ENCODE measurements at places on chromosomes 7 and 10.

- no peak for DNase-seq
Observed at GRCh38 chr10:127972751-127973357, 66.0 kb downstream of the PTPRE start.

DNA sequence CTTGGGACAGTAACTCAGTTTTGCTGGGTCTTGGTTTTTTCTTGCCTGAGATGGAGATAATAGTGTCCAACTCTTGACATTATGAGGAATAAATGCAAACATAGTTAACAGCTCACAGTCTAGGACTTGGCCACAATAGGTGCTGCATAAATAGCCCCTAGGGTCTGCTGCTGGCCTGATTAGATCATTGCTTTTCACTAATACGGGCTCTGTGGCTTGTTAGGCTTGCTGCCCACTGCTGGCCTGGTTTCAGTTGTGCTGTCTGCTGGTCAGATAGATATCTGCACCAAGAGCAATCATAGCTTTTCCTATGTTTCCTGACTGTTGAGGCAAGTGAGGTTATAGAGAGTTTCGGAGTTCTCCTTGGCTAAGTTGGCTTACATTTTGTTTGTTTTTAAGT, 246.1 kb downstream of the DNAJB9 start:
- no peak for DNase-seq

- no peak for DNase-seq
Observed at GRCh38 chr10:75801121-75801520, 369.7 kb downstream of the LRMDA start.

DNA sequence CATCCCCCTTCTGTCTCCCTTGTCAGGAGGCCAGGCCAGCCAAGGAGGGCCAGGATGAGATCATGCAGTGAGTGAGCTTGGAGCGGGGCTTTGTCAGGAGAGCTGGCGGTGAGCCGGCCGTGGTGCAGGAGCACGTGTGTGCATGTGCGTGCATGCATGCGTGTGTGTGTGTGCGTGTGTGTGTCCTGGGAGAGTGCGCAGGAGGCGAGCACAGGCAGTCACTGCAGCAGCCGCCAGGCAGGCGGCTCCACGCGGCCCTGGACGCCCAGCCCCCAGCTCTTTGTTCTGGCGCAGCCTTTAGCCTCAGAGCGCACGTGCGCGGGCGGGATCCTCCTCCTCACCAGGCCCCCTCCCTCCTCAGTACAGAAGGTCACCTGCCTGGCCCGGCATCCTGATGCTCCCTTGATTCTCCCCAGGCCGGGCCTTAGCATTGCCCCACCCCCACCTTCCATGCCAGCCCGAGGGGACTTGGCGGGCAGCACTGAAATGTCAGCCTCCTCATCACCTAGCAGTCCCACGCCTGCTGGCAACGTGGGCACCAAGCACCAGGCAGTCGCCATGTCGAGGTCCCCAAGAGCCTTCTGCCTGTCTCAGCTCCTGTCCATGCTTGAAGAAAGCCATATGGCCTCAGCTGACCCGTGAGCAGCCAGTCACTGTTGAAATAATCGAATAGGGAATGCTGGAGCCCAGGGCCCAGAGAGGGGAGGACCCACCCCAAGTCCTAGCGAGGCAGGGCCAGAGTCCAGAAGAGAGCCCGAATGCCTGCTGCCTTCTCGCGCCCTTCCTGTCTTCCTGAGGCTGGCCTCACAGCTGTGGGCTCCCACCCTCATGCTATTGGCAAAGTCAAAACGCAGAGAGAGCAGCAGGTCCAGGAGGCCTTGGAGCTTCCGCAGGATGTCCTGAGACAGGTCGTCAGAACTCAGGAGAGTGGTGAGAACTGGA, 125.9 kb upstream of the PPIF start:
- DNase-seq, result no peak

- DNase-seq, result no peak
Observed at GRCh38 chr7:46908770-46909169, 673.1 kb downstream of the TNS3 start.

- DNase-seq, result no peak
Observed at GRCh38 chr10:112952282-112953173, 2.5 kb downstream of the TCF7L2 start.

All from AG09309 (cell line).